ENCODE measurements at places on chromosomes 16 and 17. TPM values are rescaled to one million over a fixed set of nuclear protein-coding genes. Genes with fewer than 3 reads are reported as not detected.

Gene TCAP
- total RNA-seq = 1.7 TPM

Gene BCL6B
- 2.1 TPM for total RNA-seq

Gene CA7
- not detected for total RNA-seq

Gene ITGAD
- total RNA-seq = not detected

Gene NPIPB6
- 3.0 TPM for total RNA-seq

Gene MYO1D
- 49.9 TPM for total RNA-seq

Gene PHOSPHO1
- 2.6 TPM for total RNA-seq

Gene NLRC3
- total RNA-seq = 0.73 TPM

Gene CBLN1
- total RNA-seq = 157 TPM

Gene KIF18B
- 2.5 TPM for total RNA-seq

Gene DNAI2
- total RNA-seq = 0.45 TPM

Gene SLC5A11
- total RNA-seq = not detected

Gene PRCD
- total RNA-seq = 5.7 TPM

Gene SLC47A1
- 1.00 TPM for total RNA-seq

Gene RAI1
- 23.0 TPM for total RNA-seq

Gene C17orf100
- total RNA-seq = 2.5 TPM

Gene ITGAL
- 1.5 TPM for total RNA-seq

Gene FLOT2
- total RNA-seq = 23.5 TPM

Gene TSPOAP1
- 54.2 TPM for total RNA-seq

Gene SEC14L5
- 0.82 TPM for total RNA-seq

Gene ABCA3
- total RNA-seq = 45.2 TPM

Gene ADGRG3
- 0.27 TPM for total RNA-seq

Gene MYO15A
- 1.6 TPM for total RNA-seq

Gene CAPNS2
- total RNA-seq = 0.82 TPM

Gene TNP2
- total RNA-seq = not detected

Gene ATAD5
- 11.2 TPM for total RNA-seq

Gene ZP2
- total RNA-seq = 0.64 TPM

Gene TSR1
- 26.0 TPM for total RNA-seq

Gene TMEM114
- not detected for total RNA-seq

Gene NTN1
- total RNA-seq = 14.8 TPM

Gene RAB37
- total RNA-seq = 0.82 TPM

Gene KRTAP17-1
- total RNA-seq = not detected

Gene TAOK1
- 131 TPM for total RNA-seq

Gene MYH2
- 0.91 TPM for total RNA-seq

Gene OR2C1
- 0.45 TPM for total RNA-seq

Gene ASPHD1
- total RNA-seq = 5.0 TPM

Gene CCL11
- total RNA-seq = not detected

Gene DHRS7C
- not detected for total RNA-seq

Gene KRT28
- total RNA-seq = not detected

Gene TIGD7
- total RNA-seq = 17.0 TPM

Gene CHP2
- total RNA-seq = 0.82 TPM

Gene GRAP
- total RNA-seq = 1.9 TPM

Measured in cerebellum (tissue), 4 donors.